ENCODE measurements at places on chromosomes 5 and 9. TPM values are rescaled to one million over a fixed set of nuclear protein-coding genes. Genes with fewer than 3 reads are reported as not detected.

DNA sequence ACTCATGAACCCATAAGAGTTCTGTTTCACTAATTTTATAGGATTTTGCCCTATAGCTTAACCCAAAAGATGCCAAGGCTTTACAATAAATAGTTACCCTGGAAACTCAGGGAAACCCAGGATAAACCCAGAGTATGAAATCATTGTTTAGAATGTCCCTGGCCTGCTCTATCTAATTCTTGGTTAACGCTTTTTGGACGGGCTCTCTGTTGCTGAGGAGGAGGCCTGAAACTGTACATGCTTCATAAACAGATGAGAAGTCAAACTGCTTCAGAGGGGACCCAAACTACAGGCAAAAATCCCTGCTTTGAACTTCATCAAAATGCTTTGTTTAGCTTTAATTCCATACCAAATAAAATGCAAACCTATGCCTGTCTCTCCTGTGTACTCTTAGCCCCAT, 291.9 kb downstream of the SH3GL2 start:
- no peak for DNase-seq

- peak; percentile 61 for DNase-seq
These were observed 420.8 kb downstream of the MTRR start for GRCh38 chr5:8289779-8290178.

MYOZ3 gene
- 10.4 TPM for total RNA-seq

GRCh38 chr5:39760385-39761198, 335.8 kb upstream of the DAB2 start:
- DNase-seq, result peak; percentile 28

GRCh38 chr9:129929496-129930125, 94.4 kb downstream of the USP20 start:
- no peak for DNase-seq

- no peak for DNase-seq
These were observed 9.8 kb downstream of the NTNG2 start for GRCh38 chr9:132171702-132172101.

GRCh38 chr5:7927466-7928375, 58.8 kb downstream of the MTRR start:
- DNase-seq, result peak; percentile 53

DNA sequence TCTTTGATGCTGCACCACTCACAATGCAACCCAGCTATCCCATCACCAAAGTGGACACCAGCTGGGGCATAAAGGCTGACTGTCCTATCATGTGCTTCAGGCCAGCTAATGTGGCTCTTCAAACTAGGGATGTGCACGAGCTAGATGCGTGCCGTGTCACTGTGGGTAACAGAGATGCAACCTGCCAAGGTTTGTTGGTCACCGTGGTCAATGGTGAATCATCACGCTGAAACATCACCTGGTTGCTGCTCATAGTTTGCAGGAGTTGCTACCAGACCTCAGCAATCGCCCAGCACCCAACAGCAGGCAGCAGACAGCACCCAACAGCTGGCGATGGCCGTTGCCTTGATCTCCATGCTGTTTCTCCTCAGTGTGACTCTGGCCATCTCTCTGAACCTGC, 2.1 kb upstream of the PCDHGA1 start:
- no peak for DNase-seq

GRCh38 chr9:22100626-22101025, 91.5 kb upstream of the CDKN2B start:
- DNase-seq, result no peak

OTULINL gene
- total RNA-seq, result 3.1 TPM

DNA sequence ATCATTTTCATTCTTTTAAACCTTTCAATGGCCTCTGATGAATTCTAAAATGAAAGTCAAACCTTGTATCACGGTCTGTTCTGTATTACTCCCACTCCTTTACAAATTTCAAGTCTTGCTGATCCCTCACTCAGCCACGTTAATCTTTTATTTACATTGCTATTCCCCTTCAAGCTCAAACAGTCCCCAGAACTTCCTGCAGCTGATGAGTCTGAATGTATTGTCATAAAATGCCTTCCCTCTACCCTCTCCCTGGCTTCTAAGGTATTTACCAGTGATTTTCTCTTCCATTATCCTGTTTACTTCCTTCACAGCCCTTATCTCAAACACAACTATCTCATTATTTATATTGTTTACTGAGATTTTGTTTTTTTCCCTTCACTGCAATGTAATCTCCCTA, 562.3 kb upstream of the C9orf72 start:
- peak; percentile 56 for DNase-seq

DNA sequence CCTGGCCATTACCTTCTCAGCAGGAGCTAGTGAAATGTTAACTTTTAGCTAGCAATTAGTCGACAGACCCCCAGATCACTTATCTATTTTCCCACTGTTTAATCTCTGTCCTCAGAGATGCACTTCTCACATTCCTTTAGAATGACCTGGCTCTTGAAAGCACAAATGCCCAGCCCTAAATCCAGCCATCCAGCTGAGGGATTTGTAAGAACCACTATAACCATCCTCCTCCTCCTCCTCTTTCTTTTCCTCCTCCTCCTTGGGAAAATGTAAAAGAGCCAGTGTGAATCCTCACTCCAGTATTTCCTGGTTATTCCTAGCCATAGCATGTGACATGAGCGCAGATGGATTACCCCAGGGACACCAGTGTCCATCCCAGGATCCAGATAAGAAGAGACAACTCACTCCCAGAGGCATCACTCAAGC, 124.3 kb downstream of the ENC1 start:
- peak; percentile 28 for DNase-seq

- no peak for DNase-seq
These were observed 50.9 kb upstream of the ANKH start for GRCh38 chr5:14922456-14922855.

DNA sequence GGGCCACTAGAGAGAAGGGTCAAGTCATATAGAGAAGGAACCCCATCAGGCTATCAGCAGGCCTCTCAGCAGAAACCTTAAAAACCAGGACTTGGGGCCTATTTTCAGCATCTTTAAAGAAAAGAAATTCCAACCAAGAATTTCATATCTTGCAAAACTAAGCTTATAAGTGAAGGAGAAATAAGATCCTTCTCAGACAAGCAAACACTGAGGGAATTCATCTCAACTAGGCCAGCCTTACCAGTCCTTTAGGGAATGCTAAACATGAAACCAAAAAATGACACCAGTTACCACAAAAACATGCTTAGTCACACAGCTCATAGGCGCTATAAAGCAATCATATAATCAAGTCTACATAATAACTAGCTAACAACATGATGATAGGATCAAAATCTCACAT, 407.1 kb downstream of the LRRC70 start:
- no peak for DNase-seq

DNA sequence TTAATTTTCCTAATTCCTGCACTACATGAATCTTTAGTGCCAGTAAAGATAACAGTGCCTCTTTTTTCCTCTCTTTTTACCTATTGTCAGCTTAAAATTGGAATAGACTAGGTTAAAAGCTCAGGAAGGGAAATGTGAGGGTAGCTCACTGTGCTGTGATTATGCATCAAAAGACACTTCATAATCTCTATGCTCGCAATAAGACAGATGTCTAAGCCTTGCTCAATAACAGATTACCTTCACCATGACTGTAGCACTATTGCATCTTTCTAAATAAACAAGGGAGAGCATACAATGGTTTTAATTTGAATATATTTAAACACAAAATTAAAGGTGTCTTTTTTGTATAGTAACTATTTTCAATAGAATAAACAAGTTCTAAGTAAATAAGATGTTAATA, 130.1 kb downstream of the FBN2 start:
- no peak for DNase-seq

HAVCR2 gene
- 19.7 TPM for total RNA-seq

BASP1 gene
- total RNA-seq, result 170 TPM

GRCh38 chr5:31731710-31732301, 92.9 kb downstream of the PDZD2 start:
- DNase-seq, result no peak

ZFP37 gene
- 7.9 TPM for total RNA-seq

GFI1B gene
- 0.48 TPM for total RNA-seq

CXCL14 gene
- 70.8 TPM for total RNA-seq

DNA sequence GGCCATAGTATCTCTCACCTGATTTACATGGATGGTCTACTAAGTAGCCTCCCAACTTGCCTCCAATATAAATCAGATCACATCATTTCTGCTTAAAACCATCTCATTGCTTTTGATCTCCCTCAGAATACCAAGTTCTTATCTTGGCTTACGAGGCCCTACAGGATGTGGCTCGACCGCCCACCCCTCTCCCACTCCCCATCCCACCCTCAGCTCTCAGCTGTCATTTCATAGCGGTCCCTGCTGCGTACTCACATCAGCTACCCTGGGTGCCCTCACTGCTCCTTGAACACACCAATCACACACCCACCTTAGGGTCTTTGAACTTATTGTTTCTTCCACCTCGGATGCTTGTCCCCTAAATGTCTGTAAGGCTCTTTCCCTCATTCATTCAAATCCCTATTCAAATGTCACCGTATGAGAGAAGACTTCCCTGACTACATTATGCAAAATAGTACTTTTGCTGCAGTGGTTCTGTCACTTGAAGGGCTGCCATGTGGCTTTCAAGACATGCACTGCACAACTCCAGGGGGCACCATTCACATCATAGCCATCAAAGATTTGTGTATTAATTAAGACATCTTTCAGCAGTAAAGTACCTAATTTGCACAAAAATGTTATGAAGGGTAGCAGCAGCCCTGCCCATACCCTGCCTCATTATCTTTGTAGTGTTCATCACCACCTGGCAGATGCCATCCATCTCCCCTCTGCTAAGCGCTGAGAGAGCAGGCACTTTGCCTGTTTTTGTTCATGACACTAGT, 171.1 kb downstream of the ENC1 start:
- DNase-seq, result no peak

GRCh38 chr5:66987949-66988838, 208.4 kb downstream of the CD180 start:
- peak; percentile 34 for DNase-seq

GRCh38 chr5:111653408-111653807, 103.6 kb downstream of the NREP start:
- DNase-seq, result no peak

- DNase-seq, result no peak
These were observed 2.0 kb downstream of the CTNNA1 start for GRCh38 chr5:138755084-138755748.

- peak; percentile 56 for DNase-seq
These were observed 1026.9 kb downstream of the MAT2B start for GRCh38 chr5:164532235-164532900.

STOML2 gene
- total RNA-seq, result 49.1 TPM

- DNase-seq, result no peak
These were observed 35.5 kb downstream of the OR2Y1 start for GRCh38 chr5:180704362-180704761.

GRCh38 chr5:163108351-163108750, 329.0 kb upstream of the CCNG1 start:
- no peak for DNase-seq

DNA sequence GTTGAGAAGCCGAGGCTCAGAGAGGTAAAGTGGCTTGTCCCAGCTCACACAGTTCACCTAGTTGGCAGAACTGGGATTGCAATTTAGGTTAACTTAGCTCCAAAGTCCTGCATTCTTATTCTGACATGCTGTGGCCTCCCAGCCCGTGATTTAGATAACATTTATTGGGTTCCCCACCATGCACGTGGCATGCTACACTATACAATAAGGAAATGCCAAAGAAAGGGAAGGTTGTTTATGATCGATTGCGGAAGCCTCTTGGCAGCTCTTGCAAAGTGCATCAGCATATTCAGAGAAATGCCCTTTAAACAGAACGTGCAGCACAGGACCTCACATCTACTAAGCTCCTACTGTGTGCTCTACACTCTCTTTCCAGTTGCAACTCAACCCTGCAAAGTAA, 3.2 kb downstream of the NEURL1B start:
- no peak for DNase-seq

DNA sequence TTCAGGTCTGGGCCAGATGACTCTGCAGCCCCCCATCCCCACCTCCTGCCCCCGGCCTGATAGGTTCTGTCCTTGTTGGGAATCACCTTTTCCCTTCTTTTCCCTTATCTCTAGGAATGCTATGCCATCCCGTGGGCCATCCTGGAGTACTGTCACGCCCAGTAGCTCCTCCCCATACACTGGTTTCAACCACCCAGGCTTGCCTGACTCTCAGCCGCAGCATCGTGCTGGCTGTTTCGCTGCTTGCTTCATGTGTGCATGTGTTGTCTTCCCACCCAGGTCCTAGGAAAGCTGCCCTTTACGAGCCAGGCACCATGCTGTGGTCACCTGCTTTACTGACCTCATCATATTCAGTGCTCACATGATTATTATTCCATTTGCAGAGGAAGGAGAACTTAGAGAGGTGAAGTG, 71.8 kb downstream of the ANGPTL2 start:
- no peak for DNase-seq

DNA sequence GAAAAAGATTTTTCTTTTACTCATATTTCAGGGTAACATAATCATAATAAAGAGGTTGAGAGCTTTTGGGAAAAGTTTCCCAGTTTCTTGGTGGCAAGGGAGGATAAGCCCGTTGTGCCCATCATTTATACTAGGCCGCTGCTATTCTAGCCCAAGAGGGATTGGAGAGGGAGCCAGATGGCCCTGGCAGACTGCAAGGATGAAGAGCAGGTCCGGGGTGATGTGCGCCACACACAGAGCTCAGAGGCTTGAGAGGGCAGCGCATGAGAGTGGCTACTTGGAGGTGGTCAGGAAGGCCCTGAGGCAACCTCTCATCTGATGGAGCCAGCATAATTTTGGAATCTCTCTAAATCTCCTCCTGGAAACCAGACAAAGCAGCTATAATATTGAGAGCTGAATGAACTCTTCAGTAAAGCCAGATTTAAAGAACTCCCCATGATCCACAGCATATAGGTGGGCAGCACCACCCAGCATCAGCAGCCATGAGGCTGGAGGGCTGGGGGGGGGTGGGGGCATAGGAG, 110.1 kb downstream of the MED27 start:
- no peak for DNase-seq

DNA sequence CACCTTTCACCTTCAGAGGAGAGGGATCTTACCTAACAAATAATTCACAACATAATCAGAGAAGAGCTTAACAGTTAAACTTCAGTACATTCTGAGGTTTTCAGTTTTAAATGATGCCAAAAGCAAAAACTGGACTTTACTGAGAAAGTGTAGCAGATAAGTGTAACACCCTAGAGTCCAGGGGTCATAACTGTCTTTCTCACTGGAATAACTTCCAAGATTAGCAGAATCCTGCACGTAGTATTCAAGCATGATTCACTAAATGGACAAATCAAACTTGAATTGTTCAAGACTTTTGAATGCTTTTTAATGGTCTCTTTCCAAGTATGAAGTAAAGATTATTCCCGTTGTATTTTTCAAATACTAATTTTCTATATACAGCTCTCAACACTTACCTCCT, 180.1 kb upstream of the NREP start:
- DNase-seq, result peak; percentile 29

GRCh38 chr5:172065431-172066065, 59.1 kb upstream of the FBXW11 start:
- peak; percentile 63 for DNase-seq

DNA sequence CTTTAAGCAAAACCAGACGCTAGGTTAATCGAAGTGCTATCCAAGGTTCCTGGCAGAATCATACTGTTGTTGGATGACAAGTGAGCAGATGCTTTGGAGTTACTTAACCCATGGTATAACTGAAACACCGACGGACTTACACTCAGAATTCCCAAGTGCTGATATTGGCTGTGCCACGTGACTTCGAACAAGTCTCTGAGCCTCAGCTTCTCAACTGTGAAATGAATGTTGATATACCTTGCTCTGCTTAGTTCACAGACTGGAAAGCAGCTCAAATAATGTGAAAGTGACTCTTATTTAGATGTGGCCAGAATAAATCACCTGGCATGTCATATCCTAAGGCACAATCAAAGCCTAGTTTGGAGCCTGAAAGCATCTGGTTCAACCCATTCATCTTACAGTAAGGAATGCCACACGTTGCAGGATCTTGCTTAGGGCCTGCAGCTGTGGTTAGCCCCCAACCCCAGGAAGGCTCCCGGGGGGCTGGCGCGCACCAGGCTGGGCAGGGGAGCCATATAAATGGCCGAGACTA, 759 bp downstream of the GEMIN5 start:
- DNase-seq, result no peak
